ENCODE measurements at places on chromosomes 7 and 10.

GRCh38 chr10:12954866-12955265, 46.6 kb downstream of the CCDC3 start:
- DNase-seq, result no peak

GRCh38 chr10:14093730-14094484, 236.8 kb downstream of the FRMD4A start:
- DNase-seq, result no peak

GRCh38 chr7:131219312-131220041, 108.2 kb upstream of the MKLN1 start:
- no peak for DNase-seq

DNA sequence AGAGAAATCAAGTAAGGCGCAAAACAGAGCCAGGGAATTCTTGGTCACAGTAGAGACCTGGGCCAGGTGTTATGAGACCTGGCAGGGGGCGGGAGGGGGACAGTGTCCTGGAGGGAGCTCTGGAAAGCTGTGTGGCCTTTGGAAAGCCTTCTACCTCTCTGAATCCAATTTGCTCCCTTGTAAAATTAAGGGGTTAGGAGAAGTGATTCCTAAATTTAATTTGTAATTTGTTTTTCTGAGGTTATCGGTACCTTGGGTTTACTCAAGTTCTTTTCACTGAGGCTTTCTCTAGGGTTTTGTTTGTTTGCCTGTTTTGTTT, 920.8 kb downstream of the TYW1 start:
- DNase-seq, result no peak

Data from activated naive CD4-positive, alpha-beta T cell treated with Interleukin-2 at 50 U/mL for 16 hours (primary cell).